ENCODE measurements at places on chromosomes 3 and 15. TPM values are rescaled to one million over a fixed set of nuclear protein-coding genes. Genes with fewer than 3 reads are reported as not detected.

- no peaks in the 10 kb centered on the region for H3K27me3 ChIP-seq
- no peaks in the 10 kb centered on the region for H3K36me3 ChIP-seq
- no peaks in the 10 kb centered on the region for H3K4me1 ChIP-seq
- no peak overlapping the region for H3K27ac ChIP-seq
Observed at GRCh38 chr3:97993526-97993925, 21.3 kb upstream of the RIOX2 start.

- no peaks in the 10 kb centered on the region for H3K36me3 ChIP-seq
- no peaks in the 10 kb centered on the region for H3K27me3 ChIP-seq
- DNase-seq: no peak
- no peak overlapping the region for H3K4me3 ChIP-seq
Observed at GRCh38 chr3:16239780-16240179, 25.0 kb downstream of the DPH3 start.

DNA sequence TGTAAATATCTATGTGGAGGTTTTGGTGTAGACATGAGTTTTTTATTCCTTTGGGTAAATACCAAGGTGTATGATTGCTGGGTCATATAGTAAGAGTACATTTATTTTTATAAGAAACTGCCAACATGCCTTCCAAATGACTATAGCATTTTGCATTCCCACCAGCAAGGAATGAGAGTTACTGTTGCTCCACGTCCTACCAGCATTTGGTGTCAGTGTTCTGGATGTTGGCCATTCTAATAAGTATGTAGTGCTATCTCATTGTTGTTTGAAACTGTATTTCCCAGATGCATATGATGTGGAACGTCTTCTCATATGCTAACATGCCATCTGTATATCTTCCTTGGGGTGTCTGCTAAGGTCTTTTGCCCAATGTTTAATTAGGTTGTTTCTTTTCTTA lies 38.7 kb downstream of the LHFPL4 start:
- H3K4me3 ChIP-seq: no peak overlapping the region
- H3K27me3 ChIP-seq: no peaks in the 10 kb centered on the region
- no peak overlapping the region for H3K27ac ChIP-seq
- no peaks in the 10 kb centered on the region for H3K36me3 ChIP-seq

- no peaks in the 10 kb centered on the region for H3K4me1 ChIP-seq
- H3K4me3 ChIP-seq: no peak overlapping the region
- H3K27me3 ChIP-seq: no peaks in the 10 kb centered on the region
- H3K36me3 ChIP-seq: no peaks in the 10 kb centered on the region
- H3K27ac ChIP-seq: no peak overlapping the region
Observed at GRCh38 chr15:80375968-80376891, 28.0 kb upstream of the ARNT2 start.

GRCh38 chr3:101865751-101866509 lies 16.6 kb downstream of the NFKBIZ start:
- peak; percentile 27 for DNase-seq
- H3K36me3 ChIP-seq: peaks cover 15% of the 10 kb centered on the region
- H3K27me3 ChIP-seq: no peaks in the 10 kb centered on the region
- H3K4me1 ChIP-seq: no peaks in the 10 kb centered on the region

DNA sequence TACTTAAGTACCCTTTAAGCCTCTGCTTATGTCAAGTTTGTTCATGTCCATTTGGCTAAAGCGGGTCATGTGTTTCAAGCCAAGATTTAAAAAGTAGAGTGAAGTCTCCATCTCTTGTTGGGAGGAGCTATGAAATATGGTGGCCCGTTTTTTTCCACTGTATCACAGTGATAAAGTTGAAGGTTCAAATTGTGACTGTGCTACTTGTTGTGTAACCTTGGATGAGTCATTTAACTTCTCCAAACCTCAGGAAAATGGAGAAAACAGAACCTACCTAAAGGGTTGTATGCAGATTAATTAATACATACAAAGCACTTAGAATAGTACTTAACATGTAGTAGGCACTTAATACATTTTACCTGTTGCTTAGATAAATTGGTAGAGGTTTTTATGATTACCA lies 43.4 kb downstream of the SNAPC5 start:
- no peaks in the 10 kb centered on the region for H3K27me3 ChIP-seq
- no peaks in the 10 kb centered on the region for H3K36me3 ChIP-seq
- H3K4me1 ChIP-seq: no peaks in the 10 kb centered on the region
- no peak overlapping the region for H3K27ac ChIP-seq
- DNase-seq: no peak

GRCh38 chr3:38603731-38604131 lies 45.8 kb downstream of the SCN5A start:
- H3K27me3 ChIP-seq: no peaks in the 10 kb centered on the region
- H3K4me3 ChIP-seq: no peak overlapping the region
- DNase-seq: no peak
- H3K4me1 ChIP-seq: no peaks in the 10 kb centered on the region
- no peaks in the 10 kb centered on the region for H3K36me3 ChIP-seq

DNA sequence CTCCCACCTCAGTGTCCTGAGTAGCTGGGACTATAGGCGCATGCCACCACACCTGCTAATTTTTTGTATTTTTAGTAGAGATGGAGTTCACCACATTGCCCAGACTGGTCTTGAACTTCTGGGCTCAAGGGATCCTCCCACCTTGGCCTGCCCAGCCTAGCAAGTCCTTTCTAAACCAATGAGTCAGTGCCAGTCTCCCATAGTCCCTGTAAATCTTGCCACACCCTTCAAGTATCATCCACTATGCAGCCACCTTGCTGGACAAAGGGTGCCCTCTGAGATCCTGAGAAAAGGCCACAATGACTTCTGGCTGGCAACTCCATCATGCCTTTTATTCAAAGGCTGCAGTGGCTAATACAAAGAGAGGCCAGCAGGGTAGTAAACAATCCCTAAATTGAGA lies 184.0 kb downstream of the ABHD5 start:
- H3K27me3 ChIP-seq: no peaks in the 10 kb centered on the region
- no peaks in the 10 kb centered on the region for H3K36me3 ChIP-seq
- H3K4me1 ChIP-seq: peaks cover 34% of the 10 kb centered on the region
- no peak overlapping the region for H3K27ac ChIP-seq

DNA sequence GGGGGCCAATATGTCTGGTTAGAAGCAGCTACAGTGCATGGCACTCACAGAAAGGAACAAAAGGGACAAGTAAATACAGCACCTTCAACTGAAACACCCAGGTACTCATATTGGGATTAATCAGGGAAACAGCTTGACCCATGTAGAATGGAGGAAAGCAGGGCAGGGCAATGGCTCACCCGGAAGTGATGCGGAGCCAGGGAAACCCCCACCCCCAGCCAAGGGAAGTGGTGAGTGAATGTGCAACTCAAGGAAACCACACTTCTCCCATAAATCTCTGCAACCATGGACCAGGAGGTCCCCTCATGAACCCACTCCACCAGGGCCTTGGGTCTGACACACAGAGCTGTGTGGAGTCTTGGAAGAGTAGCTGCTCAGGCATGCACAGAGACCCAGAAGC lies 117.1 kb downstream of the MTHFS start:
- H3K4me3 ChIP-seq: no peak overlapping the region
- no peaks in the 10 kb centered on the region for H3K36me3 ChIP-seq
- H3K4me1 ChIP-seq: peaks cover 2% of the 10 kb centered on the region
- no peak overlapping the region for H3K27ac ChIP-seq
- H3K27me3 ChIP-seq: no peaks in the 10 kb centered on the region
- no peak for DNase-seq

- no peak overlapping the region for H3K4me3 ChIP-seq
- H3K36me3 ChIP-seq: no peaks in the 10 kb centered on the region
- H3K4me1 ChIP-seq: peaks cover 4% of the 10 kb centered on the region
- DNase-seq: no peak
- no peak overlapping the region for H3K27ac ChIP-seq
Observed at GRCh38 chr3:8757551-8758518, 11.6 kb downstream of the OXTR start.

GRCh38 chr3:109715707-109716106 lies 378.4 kb upstream of the DPPA4 start:
- H3K4me1 ChIP-seq: no peaks in the 10 kb centered on the region
- no peak overlapping the region for H3K4me3 ChIP-seq
- no peaks in the 10 kb centered on the region for H3K36me3 ChIP-seq
- H3K27me3 ChIP-seq: no peaks in the 10 kb centered on the region
- H3K27ac ChIP-seq: no peak overlapping the region
- no peak for DNase-seq

DNA sequence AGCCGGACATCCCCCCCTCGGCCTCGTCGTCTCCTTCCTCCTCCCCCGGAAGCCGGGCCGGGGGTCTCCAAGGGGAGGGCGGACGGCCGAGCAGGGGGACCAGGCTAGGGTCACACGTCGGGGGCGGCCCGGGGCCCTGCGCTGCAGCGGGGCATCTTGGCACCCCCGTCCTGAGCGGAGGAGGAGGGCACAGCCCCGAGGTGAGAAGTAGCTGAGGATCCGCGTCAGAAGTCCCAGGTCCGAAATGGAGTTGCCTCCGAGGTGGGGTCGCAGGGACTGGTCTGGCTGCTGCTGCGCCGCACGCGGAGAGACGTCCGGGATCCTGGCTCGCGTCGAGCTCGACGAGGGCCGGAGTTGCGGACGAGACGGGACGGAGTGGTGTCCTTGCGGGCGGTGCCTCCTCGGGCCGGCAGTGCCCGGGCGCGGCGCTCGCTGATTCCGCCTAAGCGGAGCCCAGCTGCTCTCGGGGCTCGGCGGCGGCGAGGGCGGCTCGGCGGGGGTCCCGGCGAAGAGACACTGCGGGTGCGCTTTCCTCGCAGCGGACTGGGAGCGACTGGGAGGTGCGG lies at the start of gene ADCY5:
ADCY5 (minus strand) TSS at position 555 of the 566 bp plus-strand sequence; CDS start at position 10, 545 bp downstream.
- peak; percentile 75 for DNase-seq
- H3K27ac ChIP-seq: no peak within 1 kb of the TSS
- peak within 1 kb of the TSS; percentile 62 for H3K4me3 ChIP-seq
- peaks cover 5% of the 10 kb centered on the region for H3K4me1 ChIP-seq

DNA sequence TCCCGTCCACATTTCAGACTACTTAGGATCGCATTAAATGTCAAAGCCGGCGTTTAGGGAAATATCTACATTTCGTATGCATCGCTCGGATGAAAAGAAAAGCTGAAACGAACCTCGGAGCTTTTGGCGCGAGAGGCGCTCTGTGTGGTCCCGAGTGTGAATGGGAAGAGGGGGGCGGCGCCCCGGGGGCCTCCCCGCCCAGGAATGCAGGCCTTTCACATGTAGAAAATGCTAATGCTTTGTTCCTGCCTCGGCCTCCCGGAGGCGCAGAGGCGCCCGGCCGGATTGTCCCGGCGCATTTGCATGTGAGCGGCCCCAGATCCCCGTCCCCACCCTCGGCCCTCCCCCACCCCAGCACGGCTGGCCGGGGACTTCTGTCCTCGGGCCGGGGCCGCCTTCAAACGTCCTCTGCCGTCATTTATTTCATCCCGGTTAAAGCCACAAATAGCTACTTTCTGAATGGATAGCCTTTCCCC lies 37.0 kb upstream of the TRIM71 start:
- DNase-seq: peak; percentile 72
- no peaks in the 10 kb centered on the region for H3K27me3 ChIP-seq
- peak overlapping the region; percentile 51 for H3K4me3 ChIP-seq
- peaks cover under 1% of the 10 kb centered on the region for H3K36me3 ChIP-seq
- H3K4me1 ChIP-seq: no peaks in the 10 kb centered on the region

GRCh38 chr3:71850654-71851053 lies 65.7 kb upstream of the PROK2 start:
- H3K4me3 ChIP-seq: no peak overlapping the region
- no peak overlapping the region for H3K27ac ChIP-seq
- no peaks in the 10 kb centered on the region for H3K36me3 ChIP-seq
- H3K27me3 ChIP-seq: no peaks in the 10 kb centered on the region

DNA sequence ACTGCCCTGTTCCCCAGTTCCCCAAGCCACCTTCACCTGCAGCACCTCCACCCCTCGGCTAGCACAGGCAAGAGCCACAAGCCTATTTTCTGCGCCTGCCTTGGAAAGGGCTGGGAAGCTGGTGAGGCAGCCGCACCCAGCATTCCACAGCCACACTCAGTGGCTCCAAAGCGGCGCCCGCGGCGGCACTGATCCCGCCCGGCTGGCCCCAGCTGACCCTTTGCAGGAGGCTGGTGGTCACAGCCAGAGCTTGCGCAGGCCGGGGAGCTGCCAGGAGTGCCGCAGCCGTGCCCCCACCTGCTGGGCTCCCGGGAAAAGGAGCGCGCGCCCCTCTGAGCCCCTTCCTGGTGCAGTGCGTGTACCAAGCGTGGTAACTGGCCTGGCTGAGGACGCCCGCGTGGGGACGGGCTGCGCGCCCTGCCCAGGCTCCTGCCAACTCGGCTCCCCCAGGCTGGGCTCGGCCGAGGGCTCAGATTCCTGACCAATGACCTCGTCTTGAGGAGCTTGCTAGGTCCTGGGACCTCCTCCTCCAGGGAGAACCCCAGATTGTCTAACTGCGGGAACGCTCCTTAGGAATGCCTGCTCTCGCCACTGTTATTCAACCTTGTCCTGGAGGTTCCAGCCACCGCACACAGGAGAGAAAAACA lies 13.3 kb downstream of the GRAMD2A start:
- no peaks in the 10 kb centered on the region for H3K36me3 ChIP-seq
- no peaks in the 10 kb centered on the region for H3K4me1 ChIP-seq
- H3K27ac ChIP-seq: no peak overlapping the region
- H3K27me3 ChIP-seq: no peaks in the 10 kb centered on the region

DNA sequence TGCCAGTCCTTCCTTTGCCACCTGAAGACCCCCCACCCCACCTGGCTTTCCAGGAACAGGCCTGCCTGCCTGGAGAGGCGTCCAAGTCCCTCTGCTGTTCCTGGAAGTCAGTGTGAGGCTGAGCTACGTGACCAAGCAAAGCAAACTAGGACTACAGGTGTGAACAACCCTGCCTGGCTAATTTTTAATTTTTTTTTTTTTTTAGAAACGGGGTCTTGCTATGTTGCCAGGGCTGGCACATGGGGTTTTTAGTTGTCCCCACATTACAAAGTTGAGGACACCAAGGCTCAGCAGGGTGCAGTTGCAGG lies 17.4 kb downstream of the HEMK1 start:
- H3K27ac ChIP-seq: no peak overlapping the region
- no peaks in the 10 kb centered on the region for H3K27me3 ChIP-seq
- no peak overlapping the region for H3K4me3 ChIP-seq
- no peaks in the 10 kb centered on the region for H3K36me3 ChIP-seq

DNA sequence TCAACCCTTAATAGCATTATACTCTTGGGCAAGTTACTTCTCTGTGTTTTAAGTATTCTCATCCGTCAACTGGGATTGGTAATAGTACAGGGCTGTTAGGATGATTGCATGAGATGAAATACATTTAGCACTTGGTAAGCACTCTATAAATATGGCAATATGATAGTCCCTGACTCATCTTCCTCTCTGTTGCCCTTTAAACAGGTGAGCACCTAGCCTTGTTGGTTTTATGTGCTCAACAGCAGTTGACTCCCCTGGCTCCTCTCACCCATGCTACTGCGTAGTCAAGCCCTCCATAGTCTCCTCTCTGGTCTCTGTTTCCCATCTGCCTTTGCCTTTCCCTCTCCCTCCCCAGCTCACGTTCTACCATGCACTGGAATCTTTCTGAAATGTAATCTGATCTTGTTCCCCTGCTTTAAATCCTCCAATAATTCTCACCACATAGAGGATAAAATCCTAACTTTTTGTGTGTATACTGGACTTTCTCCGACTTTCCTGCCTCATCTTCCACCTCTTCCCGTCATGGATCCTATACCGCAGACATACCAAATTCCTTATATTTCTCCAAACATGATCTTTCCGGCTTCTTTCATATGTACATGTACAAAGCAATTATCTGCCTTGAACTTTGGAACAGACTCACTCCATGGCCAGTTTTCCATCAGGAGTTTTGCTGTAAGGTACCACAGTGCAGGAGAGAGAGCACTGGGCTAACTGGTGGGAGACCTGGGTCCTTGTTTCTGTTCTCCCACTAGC lies 42.3 kb downstream of the FSD2 start:
- peaks cover 9% of the 10 kb centered on the region for H3K36me3 ChIP-seq
- no peak overlapping the region for H3K4me3 ChIP-seq
- no peaks in the 10 kb centered on the region for H3K4me1 ChIP-seq
- no peak for DNase-seq
- H3K27me3 ChIP-seq: no peaks in the 10 kb centered on the region
- no peak overlapping the region for H3K27ac ChIP-seq

Gene TMEM45A
- 6.4 TPM for polyA plus RNA-seq

Gene INAFM2
- polyA plus RNA-seq: 7.8 TPM

Gene CATSPER2
- 0.96 TPM for polyA plus RNA-seq

Gene DLEC1
- 0.02 TPM for polyA plus RNA-seq

Gene LRRC31
- not detected for polyA plus RNA-seq

Gene CCR9
- not detected for polyA plus RNA-seq

Gene CELF6
- 0.20 TPM for polyA plus RNA-seq

Gene SLC6A11
- 0.03 TPM for polyA plus RNA-seq
